ENCODE measurements at places on chromosomes 4 and X.

GRCh38 chr4:38180456-38180855 lies 220.3 kb downstream of the PTTG2 start:
- no peak for DNase-seq

GRCh38 chr4:472881-473569 lies 25.9 kb downstream of the ZNF721 start:
- DNase-seq, result no peak

GRCh38 chr4:3484057-3484973 lies 21.2 kb downstream of the DOK7 start:
- DNase-seq, result no peak

- no peak for DNase-seq
Observed at GRCh38 chrX:50372966-50373365, 97.7 kb downstream of the DGKK start.

DNA sequence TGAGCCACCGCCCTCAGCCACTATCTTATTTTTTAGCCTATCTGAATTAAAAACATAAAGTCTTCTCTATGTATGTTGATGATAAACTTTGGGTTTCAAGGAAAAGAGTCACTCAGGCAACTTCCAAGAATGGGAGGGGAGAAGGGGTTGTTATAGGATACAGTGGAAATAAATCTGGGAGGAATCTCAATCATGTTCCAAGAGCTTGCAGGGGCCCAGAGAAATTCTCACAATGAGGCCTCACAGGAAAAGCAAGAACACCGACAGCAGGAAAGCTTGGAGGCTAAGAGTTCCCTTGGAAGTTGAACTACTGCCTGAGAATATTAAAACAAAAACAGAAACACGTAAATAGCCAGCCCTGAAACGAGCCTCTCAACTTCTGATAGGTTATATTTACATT lies 384.6 kb upstream of the IGFBP7 start:
- DNase-seq, result no peak

- no peak for DNase-seq
Observed at GRCh38 chrX:44299177-44299576, 44.3 kb downstream of the EFHC2 start.

- DNase-seq, result no peak
Observed at GRCh38 chr4:56772134-56772533, 49.4 kb downstream of the SPINK2 start.

- DNase-seq, result no peak
Observed at GRCh38 chr4:77044461-77045150, 31.2 kb downstream of the CCNI start.

DNA sequence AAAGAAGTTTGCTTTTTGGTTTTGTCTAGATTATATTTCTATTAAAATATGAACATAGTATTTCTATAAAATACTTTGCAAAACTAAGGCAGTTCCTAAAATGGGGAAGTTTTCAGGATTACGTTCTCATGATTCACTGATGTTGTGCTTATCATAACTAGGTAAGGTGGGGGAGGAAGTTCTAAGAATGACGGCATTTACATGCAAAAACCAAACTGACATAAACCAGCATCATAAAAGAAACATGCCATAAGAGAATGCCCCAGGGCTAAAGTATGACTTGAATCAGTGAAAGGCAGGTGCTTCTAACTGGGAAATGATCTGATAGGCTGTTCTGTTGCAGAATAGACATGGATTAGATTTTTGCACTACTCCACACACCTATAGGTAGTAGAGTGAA lies 204.7 kb upstream of the JADE1 start:
- no peak for DNase-seq

DNA sequence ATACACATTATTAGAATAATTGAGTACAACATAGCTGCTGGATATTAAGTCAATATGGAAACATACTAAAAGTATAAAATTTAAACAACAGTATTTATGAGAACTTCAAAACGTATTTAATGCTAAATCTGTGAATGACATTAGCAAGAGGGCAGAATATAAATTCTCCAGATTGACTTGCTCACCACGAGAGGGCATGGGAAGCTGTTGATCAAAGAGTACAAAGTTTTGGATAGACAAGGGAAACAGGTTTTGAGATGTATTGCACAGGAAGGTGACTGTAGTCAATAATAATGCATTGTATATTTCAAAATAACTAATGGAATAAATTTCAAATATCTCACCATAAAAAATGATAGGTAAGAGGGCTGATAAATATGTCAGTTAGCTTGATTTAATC lies 768.2 kb downstream of the CENPC start:
- no peak for DNase-seq

GRCh38 chr4:15659768-15660570 lies 4.8 kb upstream of the FBXL5 start:
- no peak for DNase-seq

DNA sequence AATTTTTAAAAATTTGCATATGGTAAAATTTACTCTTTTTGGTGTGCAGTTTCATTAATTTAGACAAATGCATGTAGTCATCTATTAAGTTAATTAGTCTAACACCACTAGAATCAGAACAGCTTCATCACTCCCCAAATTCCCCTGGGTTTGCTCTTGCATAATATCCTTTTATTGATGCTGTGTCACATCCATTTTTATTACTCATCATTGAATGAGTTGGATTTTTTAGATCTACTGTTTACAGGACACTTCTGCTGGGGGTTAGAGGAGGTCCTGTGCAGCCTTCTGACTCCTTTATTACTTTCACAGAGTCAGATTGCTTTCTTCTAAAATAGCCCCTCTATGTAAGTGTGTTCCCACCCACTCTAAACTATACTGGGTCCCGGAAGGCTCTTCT lies 65.9 kb downstream of the MTHFD2L start:
- no peak for DNase-seq

- no peak for DNase-seq
Observed at GRCh38 chr4:85496933-85497332, 22.0 kb downstream of the ARHGAP24 start.

- no peak for DNase-seq
Observed at GRCh38 chr4:48909697-48910096, 3.1 kb upstream of the OCIAD2 start.

- no peak for DNase-seq
Observed at GRCh38 chr4:168666531-168666930, 169.7 kb downstream of the PALLD start.

DNA sequence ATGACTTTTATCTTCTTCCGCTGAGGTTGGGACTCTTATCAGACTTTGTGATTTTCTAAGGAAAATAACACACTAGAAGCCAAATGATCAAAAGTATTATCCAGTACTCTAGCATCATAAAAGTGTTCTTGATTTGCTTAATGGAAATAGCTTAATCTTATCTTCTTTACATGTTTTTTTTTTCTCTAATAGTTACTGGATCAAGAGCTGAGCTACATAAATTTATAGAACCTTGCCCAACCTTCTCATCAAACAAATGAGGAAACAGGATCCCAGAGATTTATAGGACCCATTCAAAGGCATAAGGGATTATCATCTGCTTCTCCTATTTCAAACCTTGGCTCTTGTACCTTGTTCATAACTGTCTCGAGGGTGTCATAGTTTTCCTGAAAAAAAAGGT lies 68.3 kb upstream of the WDR17 start:
- no peak for DNase-seq

DNA sequence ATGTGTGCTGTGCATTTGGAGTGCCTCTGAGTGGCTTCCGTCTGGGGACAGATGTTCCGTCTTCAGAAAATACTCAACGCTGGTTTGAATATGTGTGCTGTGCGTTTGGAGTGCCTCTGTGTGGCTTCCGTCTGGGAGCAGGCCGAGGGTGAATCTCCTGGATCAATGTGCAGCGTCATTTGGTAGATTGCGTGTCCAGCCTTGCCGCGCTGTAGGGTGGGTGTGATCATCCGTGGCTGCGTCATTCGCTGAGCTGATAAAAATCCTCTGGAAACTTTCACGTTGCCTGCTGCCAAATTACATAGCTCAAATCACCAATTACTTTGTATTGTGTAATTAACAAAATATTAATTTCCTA lies 12.1 kb downstream of the UVSSA start:
- DNase-seq, result peak; percentile 50

DNA sequence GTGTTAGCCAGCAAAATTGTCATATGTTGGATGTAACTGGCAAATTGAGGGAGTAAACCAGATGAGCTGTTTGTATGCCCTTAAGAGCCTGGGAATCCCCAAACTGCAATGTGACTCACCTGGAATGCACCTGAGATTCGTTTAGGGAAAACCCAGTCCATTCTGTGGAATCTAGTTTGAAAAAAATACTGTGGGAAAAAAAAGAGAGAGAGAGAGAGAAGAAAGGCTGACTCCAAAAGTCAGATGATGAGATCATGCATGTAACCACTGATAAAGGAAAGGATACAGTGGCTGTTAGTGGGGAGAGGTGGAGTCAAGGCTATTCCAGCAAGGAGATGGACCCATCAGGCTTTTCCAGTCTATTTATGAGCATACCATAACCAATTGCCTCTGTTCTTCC lies 48.5 kb downstream of the SLC9A7 start:
- no peak for DNase-seq

DNA sequence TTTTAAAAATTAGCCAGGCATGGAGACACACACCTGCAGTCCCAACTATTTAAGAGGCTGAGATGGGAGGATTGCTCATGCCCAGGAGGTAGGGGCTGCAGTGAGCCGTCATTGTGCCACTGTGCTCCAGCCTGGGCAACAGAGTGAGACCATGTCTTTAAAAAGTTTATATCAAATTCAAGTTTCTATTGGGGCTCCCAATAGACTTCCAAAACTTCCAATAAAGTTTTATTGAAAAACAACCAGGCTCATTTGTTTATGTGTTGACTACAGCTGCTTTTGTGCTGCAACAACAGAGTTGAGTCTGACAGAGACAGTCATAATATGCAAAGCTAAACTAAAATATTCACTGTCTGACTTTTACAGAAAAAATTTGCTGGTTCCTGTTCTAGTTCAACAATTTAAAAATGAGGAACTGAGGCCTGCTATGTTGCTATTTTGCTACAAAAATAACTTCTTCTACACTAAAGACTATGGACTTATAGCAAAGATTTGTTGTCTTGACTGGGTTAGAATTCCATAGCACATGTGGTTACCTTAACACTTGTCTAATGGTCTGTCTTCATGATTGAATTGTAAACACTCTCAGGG lies 63.3 kb upstream of the RELL1 start:
- no peak for DNase-seq

DNA sequence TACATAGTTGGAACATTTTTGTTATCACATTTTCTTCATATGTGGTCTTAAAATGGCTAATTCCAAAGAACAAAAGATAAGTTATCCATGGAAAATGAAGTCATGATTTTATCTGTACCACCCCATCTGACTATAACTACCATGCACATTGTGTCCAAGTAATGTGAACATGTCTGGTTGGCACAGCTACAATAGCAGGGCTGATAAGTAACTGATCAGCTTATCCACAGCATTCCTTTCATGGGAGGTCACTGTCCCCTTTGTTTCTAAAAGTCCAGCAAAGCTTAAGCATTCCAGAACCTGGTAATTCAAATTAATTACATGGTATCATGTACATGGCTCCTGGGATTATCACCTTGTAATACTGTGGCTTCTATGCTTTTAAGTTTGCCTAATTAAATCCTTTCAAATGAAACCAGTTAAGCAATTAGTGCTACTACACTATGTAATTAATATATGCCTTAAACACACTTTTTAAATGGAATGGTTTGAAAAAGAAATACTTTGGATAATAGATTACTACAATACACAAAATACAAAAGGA lies 21.1 kb upstream of the SORBS2 start:
- no peak for DNase-seq

GRCh38 chr4:14178421-14178820 lies 550.9 kb upstream of the BOD1L1 start:
- DNase-seq, result no peak

DNA sequence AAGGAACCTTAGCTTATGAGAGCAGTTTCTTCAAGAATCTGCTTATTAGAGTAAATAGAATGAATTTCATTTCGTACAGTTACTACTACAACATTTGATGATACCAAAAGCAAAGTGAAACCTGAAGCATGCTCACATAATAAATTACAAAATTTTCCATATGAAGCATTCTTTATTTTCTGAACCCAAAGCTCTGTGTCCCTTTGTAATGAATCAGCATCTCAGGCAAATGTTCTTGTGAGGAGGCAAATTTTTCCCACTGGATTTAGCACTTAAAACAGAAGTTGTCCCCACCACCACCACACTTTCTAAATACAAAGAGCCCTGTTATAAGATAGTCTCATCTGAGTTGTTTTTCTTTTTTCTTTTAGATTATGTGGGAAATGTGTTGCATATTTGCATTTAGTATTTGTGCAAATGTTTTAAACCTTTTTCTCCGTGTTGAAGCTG lies 70.7 kb upstream of the NFKB1 start:
- no peak for DNase-seq

DNA sequence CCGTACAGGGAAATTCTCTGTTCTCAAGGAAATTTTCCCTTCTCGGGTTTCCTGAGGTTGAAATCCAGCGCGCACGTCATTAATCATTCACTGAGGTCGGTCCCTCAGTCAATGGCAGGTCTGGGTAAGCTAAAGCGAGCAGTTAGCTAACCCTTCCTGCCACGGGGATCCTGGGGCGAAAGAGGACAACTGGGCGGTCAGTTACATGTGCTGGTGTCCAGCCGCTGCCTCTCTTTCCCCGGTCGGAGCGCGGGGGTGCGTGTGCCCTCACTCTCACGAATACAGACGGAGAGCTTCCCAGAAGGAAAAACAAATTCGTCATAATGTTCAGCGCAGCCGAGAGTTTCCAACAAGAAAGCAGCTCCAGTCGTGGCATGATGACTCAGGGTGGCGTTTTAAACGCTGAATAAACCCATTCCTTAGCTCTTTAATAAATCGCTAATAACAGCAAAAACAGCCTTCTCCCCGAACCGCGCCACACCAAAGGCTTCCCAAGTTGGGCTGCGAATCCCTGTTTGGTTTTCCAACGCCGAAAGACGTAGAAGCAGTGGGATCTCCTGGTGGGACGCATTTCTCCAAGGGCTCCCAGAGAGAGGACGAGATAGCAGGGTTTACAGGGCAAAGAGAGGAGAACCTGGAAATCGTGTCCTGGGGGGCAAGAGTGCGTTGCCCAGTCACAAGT lies 752 bp upstream of the FGF5 start:
- no peak for DNase-seq

DNA sequence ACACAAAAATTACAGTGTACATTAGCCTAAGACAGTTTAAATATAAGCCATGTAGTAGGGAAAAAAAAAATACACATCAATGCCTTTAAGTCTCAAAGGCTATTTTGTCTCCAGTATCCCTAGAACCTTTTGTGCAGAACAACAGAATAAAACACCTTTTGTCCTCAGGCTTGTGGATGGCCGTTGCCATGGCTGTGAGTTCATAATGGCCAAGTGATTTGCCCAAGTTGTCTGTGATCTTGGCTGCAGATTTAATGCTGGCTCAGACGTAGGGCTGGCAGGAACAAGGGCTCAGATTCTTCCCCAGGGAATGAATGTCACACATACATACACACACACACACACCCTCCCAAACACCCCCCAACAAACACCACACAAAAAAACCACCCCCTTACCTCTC lies 25.3 kb downstream of the GPM6B start:
- DNase-seq, result no peak

Data from DMS79 (cell line).